ENCODE measurements at places on chromosomes 6 and 20. TPM values are rescaled to one million over a fixed set of nuclear protein-coding genes. Genes with fewer than 3 reads are reported as not detected.

The ADGRB3 gene
- 1.4 TPM for total RNA-seq

The SCGN gene
- not detected for total RNA-seq

The NOL7 gene
- total RNA-seq, result 54.4 TPM

The LY6G6F gene
- total RNA-seq, result not detected

The TFAP2D gene
- 0.26 TPM for total RNA-seq

The MYB gene
- total RNA-seq, result 0.53 TPM

The GINS1 gene
- 4.0 TPM for total RNA-seq

The SMOC2 gene
- 0.25 TPM for total RNA-seq

The HLA-DRB1 gene
- 0.13 TPM for total RNA-seq

The LY6G6D gene
- not detected for total RNA-seq

The PNISR gene
- 51.4 TPM for total RNA-seq

The TLDC2 gene
- total RNA-seq, result 0.19 TPM

The UBE2C gene
- total RNA-seq, result 11.4 TPM

The PTPRA gene
- 42.2 TPM for total RNA-seq

The MMS22L gene
- 11.9 TPM for total RNA-seq

All from aortic smooth muscle cell (primary cell).